ENCODE measurements at places on chromosomes 11 and 22.

DNA sequence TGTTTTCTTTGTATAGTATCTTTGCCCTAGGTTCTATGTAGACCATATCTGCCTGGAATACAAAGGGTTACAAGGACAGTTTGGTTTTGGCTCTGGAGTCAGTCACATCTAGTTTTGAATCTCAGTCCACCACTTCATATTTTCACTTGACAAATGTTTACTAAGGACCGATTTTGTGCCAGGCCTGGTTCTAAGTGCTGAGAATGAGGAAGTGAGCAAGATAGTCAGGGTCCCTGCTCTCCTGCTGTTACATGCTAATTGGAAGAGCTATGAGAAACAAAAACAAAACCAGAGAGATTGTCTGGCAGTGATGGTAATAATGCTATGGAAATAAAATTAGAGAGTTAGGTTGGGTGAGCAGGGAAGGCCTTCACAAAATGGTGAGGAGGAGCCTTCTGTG is 66.1 kb upstream of the ARHGAP20 start:
- no peak overlapping the region for H3K4me3 ChIP-seq
- H3K36me3 ChIP-seq: no peaks in the 10 kb centered on the region
- peaks cover 5% of the 10 kb centered on the region for H3K27me3 ChIP-seq
- no peak for DNase-seq
- H3K4me1 ChIP-seq: no peaks in the 10 kb centered on the region
- no peak overlapping the region for H3K27ac ChIP-seq

- H3K27ac ChIP-seq: no peak overlapping the region
- DNase-seq: no peak
- H3K4me1 ChIP-seq: no peaks in the 10 kb centered on the region
- no peak overlapping the region for H3K4me3 ChIP-seq
- H3K27me3 ChIP-seq: no peaks in the 10 kb centered on the region
Observed at GRCh38 chr11:36488096-36488495, 22.0 kb downstream of the TRAF6 start.

DNA sequence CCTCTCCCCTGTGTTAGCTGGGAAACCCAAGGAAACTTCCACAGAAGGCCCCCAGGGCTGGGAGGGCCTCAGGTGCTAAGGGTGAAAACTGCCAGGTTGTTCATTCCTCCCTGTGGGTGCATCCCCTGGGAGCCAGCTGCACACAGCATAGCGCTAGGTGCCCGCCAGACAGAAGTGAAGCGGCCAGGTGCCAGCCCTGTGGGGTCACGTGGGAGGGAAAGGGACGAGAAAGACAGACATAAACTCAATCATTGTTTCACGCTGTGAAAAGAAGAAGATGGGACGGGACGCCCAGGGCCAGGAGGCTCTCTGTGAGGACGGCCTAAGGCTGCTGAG is 31.6 kb upstream of the HMOX1 start:
- no peak overlapping the region for H3K4me3 ChIP-seq
- peak overlapping the region; percentile 22 for H3K27ac ChIP-seq
- H3K27me3 ChIP-seq: peaks cover 4% of the 10 kb centered on the region
- peaks cover 36% of the 10 kb centered on the region for H3K4me1 ChIP-seq
- no peaks in the 10 kb centered on the region for H3K36me3 ChIP-seq

- no peaks in the 10 kb centered on the region for H3K27me3 ChIP-seq
- DNase-seq: no peak
- H3K27ac ChIP-seq: no peak overlapping the region
- H3K4me3 ChIP-seq: no peak overlapping the region
- H3K4me1 ChIP-seq: peaks cover 21% of the 10 kb centered on the region
Observed at GRCh38 chr11:9689721-9690120, 25.8 kb downstream of the SWAP70 start.

DNA sequence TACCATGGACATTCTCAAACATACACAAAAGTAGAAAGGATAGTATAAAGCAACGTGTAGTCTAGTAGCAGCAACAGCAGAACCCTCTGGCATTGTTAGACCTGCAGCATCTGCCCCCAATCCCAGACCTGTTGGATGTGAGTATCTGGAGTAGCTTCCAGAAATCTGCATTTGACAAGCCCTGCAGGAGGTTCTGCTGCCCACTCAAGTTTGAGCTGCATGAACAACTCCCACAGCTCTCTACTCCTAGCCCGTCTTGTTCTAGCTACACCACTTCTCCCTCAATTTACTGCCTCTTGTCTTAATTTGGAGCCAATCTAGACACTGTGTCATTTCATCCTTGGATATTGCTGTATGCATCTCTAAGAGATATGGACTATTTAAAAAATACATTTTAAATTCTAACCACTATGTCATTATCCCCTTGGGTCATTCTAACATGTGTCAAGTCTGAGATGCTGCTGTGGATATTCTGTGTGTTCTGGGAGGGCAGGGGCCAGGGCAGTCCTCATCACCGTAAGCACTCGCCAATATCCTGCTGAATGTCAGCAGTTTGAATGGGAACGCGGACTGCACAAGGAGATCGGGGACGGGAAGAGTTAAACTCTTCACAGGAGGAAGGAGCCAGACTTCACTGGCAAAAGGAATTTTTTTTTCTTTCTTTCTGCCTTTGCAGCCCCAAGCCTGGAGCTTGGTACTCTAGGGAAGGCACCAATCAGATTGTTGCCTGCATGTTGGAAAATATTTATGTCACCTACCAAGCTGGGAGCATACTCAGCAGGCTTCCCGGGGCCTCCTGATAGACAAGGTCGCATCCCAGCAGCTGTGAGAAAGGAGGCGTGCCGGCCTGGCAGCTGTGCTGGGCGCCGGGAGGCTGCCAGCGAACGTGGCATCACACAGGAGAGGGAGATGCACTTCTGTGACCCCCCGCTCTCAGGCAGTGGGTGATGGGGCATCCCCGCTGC is 429.0 kb downstream of the MIAT start:
- no peak for DNase-seq
- peaks cover 4% of the 10 kb centered on the region for H3K4me1 ChIP-seq
- H3K27ac ChIP-seq: no peak overlapping the region
- H3K27me3 ChIP-seq: peaks cover 58% of the 10 kb centered on the region
- H3K4me3 ChIP-seq: no peak overlapping the region

DNA sequence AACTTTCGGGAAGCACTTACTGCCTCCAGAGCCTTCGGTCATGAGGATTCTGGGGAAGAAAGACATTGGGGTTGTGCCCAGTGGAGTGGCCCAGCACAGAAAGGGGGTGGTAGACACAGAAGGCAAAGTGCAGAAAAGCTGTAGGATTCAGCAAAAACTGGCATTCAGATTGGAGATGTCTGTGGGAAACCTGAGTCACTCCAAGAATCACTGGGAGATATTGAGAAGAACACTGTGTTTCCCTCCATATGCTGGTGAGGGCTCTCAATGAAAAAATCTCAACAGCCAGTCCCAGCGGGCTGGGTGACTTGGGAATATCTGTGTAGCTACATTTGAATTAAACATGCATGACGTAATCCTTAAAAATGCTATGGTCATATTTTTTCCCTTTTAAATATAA is 61.2 kb upstream of the RCN1 start:
- no peak overlapping the region for H3K27ac ChIP-seq
- H3K4me1 ChIP-seq: no peaks in the 10 kb centered on the region
- DNase-seq: no peak
- no peaks in the 10 kb centered on the region for H3K36me3 ChIP-seq

DNA sequence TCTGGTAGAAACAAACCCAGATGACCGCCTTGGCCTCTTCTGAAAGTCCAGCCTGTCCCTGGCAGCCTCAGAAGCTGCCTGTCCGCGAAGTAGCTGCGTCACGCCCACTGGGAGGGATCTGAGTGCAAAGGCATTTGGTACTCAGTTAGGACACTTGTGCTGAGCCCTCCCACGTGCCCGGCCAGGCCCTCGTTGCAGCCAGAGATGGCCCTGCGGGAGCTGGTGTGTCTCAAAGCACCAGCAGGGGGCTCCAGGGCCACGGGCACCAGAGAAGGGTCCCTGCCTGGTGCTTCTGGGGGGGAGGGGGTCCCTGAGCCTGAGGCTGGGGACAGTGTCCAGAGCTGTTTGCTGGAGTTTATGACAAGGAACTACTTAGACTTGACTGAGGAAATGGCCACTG is 5.8 kb downstream of the SELENOO start:
- peaks cover 36% of the 10 kb centered on the region for H3K4me1 ChIP-seq
- H3K36me3 ChIP-seq: peaks cover 52% of the 10 kb centered on the region
- peak overlapping the region; percentile 84 for H3K27ac ChIP-seq
- no peaks in the 10 kb centered on the region for H3K27me3 ChIP-seq
- peak; percentile 67 for DNase-seq

- no peak overlapping the region for H3K27ac ChIP-seq
- H3K27me3 ChIP-seq: peaks cover 61% of the 10 kb centered on the region
- peaks cover 21% of the 10 kb centered on the region for H3K36me3 ChIP-seq
Observed at GRCh38 chr22:46537946-46538813, 760 bp upstream of the CELSR1 start.
